Heart right ventricle (tissue), 16 donors: ENCODE measurements at places on chromosomes 11 and 22. TPM values are rescaled to one million over a fixed set of nuclear protein-coding genes. Genes with fewer than 3 reads are reported as not detected.

GRCh38 chr11:3984896-3985295, 109.7 kb upstream of the RRM1 start:
- no peak for DNase-seq

The ZNF214 gene
- total RNA-seq: 1.5 TPM

The USP2 gene
- 164 TPM for total RNA-seq

The SERPING1 gene
- 59.9 TPM for total RNA-seq

GRCh38 chr11:63680834-63681320, 423 bp upstream of the RTN3 start:
- DNase-seq: no peak

DNA sequence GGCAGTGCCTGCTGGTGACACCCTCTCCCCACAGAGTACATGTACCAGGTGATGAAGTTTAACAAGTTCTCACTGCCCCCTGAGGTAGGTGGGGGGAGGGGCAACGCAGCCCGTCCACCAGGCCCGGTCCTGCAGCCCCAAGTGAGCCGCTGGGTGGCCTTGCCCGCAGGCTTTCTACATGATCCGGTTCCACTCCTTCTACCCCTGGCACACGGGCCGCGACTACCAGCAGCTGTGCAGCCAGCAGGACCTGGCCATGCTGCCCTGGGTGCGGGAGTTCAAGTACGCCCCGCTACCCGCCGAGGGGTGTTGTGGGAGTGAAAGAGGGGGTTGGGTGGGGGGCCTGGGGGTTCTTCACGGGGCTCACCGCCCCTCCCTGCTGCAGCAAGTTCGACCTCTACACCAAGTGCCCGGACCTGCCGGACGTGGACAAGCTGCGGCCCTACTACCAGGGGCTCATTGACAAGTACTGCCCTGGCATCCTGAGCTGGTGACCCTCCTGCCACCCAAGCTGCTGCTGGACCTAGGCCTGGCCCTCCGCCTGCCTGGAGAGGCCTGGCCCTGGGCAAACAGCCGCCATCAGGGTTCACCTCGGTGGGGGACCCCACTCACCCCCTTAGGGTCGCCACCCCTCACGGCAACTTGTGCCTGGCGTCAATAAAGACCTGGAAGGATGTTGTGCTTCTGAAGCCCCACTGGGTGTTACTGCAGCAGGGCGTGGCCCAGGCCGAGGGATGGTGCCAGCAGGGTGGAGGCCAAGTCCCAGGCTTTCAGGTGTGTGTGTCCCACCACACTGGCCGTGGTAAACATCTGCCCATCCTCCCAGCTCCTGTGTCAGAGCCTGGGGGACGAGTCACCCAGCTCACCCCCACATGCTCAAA, 2.9 kb downstream of the MIOX start:
- no peak for DNase-seq

DNA sequence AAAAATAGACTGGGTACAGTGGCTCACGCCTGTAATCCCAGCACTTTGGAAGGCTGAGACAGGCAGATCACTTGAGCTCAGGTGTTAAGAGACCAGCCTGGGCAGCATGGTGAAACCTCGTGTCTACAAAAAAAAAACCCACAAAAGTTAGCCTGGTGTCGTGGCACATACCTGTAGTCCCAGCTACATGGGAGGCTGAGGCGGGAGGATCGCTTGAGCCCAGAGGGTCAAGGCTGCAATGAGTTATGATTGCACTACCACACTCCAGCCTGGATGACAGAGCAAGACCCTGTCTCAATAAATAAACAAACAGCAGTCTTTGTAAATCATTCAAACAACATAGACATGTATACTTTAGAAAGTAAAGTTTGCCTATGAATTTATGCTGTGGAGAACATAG, 2.5 kb downstream of the MOV10L1 start:
- DNase-seq: no peak

The FOSL1 gene
- total RNA-seq: 3.5 TPM

The SEPTIN3 gene
- total RNA-seq: not detected

- no peak for DNase-seq
Observed at GRCh38 chr11:65077451-65077850, 6.4 kb downstream of the CDCA5 start.

- peak; percentile 82 for DNase-seq
Observed at GRCh38 chr22:37552524-37553163, 7.6 kb upstream of the CDC42EP1 start.

GRCh38 chr22:24954114-24954463, 1.6 kb downstream of the KIAA1671 start:
- DNase-seq: no peak

The CFAP300 gene
- total RNA-seq: 1.8 TPM

The MRGPRE gene
- total RNA-seq: 1.0 TPM

- peak; percentile 77 for DNase-seq
Observed at GRCh38 chr11:74449369-74449931, 17.9 kb downstream of the KCNE3 start.

The ANGPTL5 gene
- total RNA-seq: 0.61 TPM

The THRSP gene
- total RNA-seq: 1.3 TPM

GRCh38 chr22:44676441-44677352, 25.3 kb upstream of the PRR5 start:
- no peak for DNase-seq

The PHLDA2 gene
- 2.8 TPM for total RNA-seq

GRCh38 chr11:111499483-111499882, 12.7 kb downstream of the BTG4 start:
- DNase-seq: no peak

DNA sequence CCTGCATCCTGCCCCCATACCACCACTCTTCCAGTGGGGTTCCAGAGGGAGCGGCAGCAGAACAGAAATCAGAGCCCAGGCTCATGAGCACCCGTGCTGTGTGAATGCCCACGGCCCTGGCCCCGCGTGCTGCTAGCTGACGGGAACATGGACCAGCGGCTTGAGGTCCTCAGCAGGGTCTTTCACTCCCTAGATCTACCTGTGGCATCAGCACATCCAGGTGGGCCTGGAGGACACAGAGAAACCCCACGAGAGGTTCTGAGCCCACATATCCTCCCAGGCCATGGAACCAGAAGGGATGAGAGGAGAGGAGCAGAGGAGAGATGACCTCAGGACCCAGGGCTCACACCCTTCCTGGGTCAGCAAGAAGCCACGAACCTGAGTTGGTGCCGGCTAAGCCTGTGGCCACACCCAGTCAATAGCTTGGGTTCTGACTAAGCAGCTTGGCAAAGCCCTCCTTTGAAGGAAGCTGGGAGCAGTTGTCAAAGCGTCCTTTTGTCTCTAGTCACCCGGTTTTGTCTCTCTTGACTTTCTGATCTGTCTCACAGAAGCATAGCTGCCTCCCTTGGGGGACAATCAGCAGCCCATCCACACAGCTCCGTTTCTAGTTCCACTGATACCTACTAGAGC, 89.3 kb upstream of the LMO1 start:
- no peak for DNase-seq

DNA sequence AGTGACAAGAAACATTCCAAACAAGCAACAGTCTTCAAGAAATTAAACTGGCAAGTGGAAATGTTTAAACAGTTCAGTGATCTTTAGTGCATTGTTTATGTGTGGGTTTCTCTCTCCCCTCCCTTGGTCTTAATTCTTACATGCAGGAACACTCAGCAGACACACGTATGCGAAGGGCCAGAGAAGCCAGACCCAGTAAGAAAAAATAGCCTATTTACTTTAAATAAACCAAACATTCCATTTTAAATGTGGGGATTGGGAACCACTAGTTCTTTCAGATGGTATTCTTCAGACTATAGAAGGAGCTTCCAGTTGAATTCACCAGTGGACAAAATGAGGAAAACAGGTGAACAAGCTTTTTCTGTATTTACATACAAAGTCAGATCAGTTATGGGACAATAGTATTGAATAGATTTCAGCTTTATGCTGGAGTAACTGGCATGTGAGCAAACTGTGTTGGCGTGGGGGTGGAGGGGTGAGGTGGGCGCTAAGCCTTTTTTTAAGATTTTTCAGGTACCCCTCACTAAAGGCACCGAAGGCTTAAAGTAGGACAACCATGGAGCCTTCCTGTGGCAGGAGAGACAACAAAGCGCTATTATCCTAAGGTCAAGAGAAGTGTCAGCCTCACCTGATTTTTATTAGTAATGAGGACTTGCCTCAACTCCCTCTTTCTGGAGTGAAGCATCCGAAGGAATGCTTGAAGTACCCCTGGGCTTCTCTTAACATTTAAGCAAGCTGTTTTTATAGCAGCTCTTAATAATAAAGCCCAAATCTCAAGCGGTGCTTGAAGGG, 6.0 kb downstream of the MALAT1 start:
- DNase-seq: no peak

The MRGPRF gene
- 1.5 TPM for total RNA-seq

GRCh38 chr22:49853981-49854831, 562 bp downstream of the ZBED4 start:
- peak; percentile 30 for DNase-seq

The NXPE2 gene
- 0.42 TPM for total RNA-seq

GRCh38 chr11:88175569-88176075, 379 bp upstream of the RAB38 start:
- no peak for DNase-seq

DNA sequence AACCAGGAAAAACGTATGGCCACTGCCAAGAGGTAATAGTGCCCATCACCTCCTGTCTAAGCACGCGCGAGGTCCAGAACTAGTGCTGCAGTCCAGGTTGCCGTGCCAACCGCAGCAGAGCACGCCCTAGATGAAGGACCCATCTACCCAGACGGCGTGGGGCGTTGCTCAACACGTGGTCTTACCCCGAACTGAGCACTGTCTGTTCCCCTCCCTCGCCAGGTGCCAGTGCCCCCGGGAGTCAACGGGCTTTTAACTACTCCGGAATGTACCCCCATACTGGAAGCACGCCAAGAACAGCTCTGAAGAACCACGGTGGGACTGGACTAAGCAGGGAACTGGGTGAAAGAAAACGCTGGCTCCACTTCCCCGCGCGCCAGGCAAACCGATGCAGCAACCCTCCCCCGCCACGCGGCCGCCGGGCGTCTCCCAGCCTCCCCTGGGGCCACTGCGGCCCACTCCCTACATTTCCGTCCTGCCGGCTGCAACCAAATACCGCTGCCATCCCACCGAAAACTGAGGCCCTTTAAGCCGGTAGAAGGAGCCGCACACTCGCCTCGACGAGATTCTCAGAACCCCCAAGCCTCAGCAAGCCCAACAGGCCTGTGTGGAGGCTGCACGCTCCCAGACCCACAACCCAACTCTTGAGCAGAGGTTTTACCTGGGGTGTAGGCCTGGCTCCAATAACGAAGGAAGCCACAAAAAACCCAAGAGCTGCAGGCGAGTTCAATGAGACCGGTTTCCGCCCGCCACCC, at the start of gene HSPA8:
Gene HSPA8 (minus strand): TSS at position 734 of the 755 bp plus-strand sequence. CDS start 812 bp downstream, outside the sequence.
- peak; percentile 65 for DNase-seq

DNA sequence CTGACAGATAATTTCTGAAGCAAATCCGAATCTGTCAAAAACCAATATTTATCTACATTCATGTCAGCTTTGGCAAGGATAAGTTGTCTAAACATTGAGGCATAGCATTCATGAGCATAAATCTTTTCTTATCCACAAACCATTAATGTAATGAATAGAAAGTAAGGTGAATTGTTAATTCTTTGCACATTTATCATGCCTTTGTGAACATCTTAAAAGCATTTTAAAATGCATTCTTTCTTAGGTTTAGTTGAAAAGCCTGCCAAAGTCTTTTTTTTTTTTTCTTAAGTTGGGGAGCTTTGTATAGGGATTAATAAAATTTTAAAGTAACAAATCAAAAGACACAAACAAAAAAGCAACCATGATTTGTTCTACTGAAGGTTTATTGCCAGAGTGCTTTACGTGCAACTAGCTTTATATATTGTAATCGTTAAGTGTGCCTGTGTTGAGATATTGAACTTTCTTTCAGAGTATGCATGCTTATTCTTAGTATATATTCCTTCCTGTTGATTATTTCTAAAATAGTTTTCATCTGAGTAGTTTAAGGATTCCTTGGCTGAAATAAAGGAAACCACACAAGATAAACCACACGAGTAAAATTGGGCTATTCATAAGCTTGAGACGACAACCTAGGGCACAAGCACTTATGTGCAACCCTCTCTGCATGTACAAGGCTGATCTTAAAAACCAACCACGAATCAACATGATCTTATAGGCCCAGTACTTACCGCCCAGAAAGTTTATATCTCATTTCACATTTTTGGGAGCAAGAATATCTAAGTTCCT, 1110.9 kb upstream of the CNTN5 start:
- DNase-seq: no peak

- DNase-seq: no peak
Observed at GRCh38 chr11:104328512-104328907, 164.6 kb upstream of the PDGFD start.

The CSKMT gene
- 2.4 TPM for total RNA-seq

GRCh38 chr11:16380941-16381568, 24.7 kb upstream of the SOX6 start:
- no peak for DNase-seq

The TBC1D10A gene
- 5.5 TPM for total RNA-seq

DNA sequence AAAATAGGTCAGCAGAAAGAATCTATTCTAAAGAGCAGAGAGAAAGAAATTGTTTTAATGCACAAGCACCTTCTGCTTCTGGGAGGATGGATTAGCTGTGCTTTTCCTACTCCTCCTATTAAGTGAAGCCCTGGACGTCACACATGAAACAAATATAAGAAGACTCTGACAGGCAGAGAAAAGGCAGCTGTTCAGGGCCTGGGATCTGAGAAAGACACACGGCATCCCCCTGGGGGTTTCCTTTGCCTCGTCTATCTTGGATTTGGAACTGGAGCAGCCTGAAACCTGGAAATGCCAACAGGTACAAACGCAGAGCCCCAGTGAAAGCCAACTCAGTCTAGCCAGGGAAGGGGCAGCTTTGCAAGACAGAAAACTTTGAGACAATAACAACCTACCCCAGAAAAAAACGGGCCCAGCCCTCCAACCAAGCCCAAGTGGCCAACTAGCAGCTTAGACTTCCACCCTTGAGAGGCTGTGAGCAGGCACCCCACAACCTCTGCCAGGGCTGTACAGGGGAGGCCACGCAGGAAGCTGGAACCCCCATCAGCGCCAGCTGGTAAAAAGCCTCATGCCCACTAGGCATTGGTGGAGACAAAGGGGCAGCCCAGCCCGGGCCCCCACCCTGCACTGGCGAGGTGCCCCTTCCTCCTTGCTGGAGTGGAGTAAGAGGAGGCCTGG, 7.3 kb downstream of the CERK start:
- peak; percentile 7 for DNase-seq

GRCh38 chr11:21975242-21975641, 217.6 kb upstream of the ANO5 start:
- no peak for DNase-seq

GRCh38 chr11:116413301-116414242, 359.2 kb downstream of the BUD13 start:
- no peak for DNase-seq

GRCh38 chr11:28919194-28919593, 811.0 kb downstream of the METTL15 start:
- no peak for DNase-seq
